ENCODE measurements at places on chromosomes 16 and 17. TPM values are rescaled to one million over a fixed set of nuclear protein-coding genes. Genes with fewer than 3 reads are reported as not detected.
A peak's percentile ranks its signal among the peaks of the same experiment; 100 is the strongest.

The SLC4A1 gene
- total RNA-seq = not detected

DNA sequence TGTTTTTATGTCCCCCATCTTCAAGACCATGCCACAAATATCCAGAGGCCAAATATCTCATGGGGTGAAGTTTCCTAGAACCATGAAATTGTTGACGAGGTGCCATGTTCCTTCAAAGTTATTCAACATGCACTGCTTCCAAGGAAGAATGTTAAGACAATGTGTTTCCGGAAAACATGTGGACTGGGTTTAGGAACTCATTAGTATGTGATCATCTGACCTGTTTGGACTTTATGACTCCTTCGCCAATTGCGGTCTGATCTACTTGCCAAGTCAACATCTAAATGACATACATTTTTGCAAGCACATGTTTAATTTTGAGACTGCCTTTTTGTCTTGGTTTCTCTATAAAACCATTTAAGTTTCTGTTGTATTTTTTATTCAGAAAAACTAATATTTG lies 234.8 kb downstream of the MAF start:
- no peak for DNase-seq

DNA sequence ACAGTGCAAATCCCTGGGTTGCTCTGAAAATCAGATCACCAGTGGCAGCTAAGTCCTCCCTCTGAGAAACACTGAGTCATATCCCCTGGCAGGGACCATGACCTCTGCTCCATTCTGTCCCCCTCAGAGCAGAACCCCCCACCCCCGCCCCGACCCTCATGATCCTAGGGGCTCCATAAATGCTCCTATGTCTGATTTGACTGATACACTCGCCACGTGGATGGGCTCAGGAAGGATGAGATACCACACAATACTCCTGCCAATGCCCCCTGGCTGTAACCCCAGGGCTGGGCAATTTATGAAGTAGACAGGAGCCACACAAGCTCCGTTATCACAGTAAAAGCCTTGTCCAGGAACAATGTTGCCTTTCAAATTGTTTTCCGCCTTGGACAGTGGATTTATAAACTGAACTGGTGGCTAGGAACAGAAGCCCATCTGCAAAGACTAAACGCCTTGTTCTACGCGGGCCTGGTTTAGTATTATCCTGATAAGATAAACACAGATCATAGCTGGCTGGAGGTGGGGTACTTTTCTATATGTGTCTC lies 394.8 kb downstream of the SLC39A11 start:
- DNase-seq = no peak

GRCh38 chr16:53905028-53905427 lies 201.1 kb downstream of the FTO start:
- no peak for DNase-seq

- peak; percentile 63 for DNase-seq
Measured at GRCh38 chr17:17682293-17682736, 1.1 kb downstream of the RAI1 start.
